ENCODE measurements at places on chromosomes 12 and 14.
A peak's percentile ranks its signal among the peaks of the same experiment; 100 is the strongest.

- DNase-seq, result no peak
Measured at GRCh38 chr14:90287791-90288190, 31.4 kb downstream of the PSMC1 start.

DNA sequence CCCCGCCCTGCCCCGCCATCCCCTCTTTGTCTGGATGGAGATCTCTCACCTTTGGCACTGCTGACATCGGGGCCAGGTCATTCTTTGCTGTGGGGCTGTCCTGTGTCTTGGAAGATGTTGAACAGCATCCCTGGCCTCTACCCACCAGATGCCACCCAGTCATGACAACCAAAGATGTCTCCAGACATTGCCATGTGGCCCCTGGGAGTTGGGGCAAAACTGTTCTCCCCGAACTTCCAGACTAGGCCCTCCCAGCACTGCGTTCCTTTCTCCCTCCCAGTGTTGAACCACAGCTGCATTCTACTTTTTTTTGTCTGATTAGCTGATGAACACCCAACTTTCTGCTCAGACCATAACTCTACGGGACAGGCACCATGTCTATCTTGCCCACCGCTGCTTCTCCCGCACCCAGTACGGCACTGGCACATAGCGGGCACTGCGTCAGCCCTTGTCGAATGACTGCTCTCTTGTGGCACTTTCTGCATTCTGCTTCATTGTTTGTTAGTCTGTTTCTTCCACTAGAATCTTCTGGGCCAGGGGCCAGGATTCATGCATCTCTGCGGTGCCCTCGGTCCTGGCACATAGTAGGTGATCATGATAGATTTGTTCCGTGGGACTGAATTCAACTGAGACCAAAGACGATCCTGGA lies 13.1 kb upstream of the MYL2 start:
- DNase-seq, result no peak

DNA sequence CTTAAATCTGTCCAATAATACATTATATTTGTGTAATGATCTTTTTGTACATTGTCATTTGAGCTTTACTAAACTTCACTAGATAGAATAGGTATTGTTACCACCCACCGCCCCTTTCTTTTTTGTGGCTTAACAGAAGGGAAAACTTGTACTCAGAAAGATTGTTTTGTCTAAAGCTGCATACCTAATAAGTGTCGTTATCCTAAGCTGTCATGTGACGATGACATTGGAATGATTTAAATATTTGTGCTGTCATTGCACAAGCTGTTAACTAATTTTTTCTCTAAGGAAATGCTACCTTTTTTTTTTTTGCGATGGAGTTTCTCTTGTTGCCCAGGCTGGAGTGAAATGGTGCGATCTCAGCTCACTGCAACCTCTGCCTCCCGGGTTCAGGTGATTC lies 3.6 kb downstream of the DIP2B start:
- DNase-seq, result no peak

GRCh38 chr14:67186789-67187584 lies 2.3 kb upstream of the GARIN2 start:
- peak; percentile 93 for DNase-seq

DNA sequence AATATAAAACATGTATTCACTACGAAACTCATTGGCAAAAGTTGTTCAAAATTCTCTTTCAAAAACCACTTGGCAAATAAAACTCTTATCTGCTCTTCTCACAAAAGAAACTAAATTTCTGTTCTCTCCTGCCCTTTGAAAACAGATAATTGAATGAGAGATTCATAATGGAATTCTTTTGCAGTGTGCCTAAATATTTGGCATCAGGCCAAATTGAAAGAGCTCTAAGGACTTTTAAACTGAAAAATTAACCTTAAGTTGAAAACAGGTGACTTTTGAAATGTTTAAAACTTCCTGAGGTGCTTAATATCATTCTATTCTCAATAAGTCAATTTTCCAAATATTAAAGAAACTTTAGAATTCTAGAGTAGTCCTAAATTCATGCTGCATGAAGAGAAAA lies 136.4 kb downstream of the FSCB start:
- no peak for DNase-seq

GRCh38 chr12:95966287-95966870 lies 23.2 kb downstream of the AMDHD1 start:
- no peak for DNase-seq

- DNase-seq, result no peak
Measured at GRCh38 chr12:66960704-66961690, 282.1 kb upstream of the GRIP1 start.

GRCh38 chr14:77212097-77212870 lies 30.7 kb downstream of the TMEM63C start:
- no peak for DNase-seq

DNA sequence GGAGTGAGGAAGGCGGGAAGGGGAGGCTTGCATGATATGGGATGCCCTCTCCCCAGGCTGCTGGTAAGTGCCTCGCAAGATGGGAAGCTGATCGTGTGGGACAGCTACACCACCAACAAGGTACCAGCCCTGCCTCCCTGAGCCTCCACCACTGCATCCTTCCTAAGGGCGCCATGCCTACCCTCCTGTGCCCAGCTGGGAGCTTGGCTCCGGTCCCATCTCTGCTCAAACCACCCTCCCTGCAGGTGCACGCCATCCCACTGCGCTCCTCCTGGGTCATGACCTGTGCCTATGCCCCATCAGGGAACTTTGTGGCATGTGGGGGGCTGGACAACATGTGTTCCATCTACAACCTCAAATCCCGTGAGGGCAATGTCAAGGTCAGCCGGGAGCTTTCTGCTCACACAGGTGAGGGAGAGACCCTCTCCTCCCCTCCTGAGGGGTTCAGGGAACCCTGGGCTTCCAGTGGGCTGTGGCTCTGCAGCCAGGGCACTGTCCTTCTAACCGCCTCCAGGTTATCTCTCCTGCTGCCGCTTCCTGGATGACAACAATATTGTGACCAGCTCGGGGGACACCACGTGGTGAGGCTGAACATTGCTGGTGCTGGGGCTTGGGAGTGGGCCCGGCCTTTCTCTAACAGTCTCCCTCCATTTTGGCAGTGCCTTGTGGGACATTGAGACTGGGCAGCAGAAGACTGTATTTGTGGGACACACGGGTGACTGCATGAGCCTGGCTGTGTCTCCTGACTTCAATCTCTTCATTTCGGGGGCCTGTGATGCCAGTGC lies 2.6 kb downstream of the GNB3 start:
- no peak for DNase-seq

DNA sequence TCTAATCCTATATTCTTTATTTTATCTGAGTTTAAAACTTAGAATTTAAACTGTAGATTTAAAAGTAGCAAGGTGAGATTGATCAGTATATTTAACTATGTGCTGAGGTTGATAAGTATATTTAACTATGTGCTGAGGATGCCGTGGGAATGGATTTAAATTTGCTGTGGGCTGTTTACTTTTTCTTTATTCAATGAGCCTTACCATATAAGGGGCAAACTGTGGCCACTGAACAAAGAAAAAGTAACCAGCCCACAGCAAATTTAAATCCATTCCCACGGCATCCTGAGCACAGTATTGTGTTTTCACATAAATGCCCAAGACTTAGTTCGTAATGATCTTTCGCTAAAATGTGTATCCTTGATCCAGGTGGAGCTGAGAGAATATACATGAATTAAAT lies 43.1 kb downstream of the PROX2 start:
- DNase-seq, result no peak

DNA sequence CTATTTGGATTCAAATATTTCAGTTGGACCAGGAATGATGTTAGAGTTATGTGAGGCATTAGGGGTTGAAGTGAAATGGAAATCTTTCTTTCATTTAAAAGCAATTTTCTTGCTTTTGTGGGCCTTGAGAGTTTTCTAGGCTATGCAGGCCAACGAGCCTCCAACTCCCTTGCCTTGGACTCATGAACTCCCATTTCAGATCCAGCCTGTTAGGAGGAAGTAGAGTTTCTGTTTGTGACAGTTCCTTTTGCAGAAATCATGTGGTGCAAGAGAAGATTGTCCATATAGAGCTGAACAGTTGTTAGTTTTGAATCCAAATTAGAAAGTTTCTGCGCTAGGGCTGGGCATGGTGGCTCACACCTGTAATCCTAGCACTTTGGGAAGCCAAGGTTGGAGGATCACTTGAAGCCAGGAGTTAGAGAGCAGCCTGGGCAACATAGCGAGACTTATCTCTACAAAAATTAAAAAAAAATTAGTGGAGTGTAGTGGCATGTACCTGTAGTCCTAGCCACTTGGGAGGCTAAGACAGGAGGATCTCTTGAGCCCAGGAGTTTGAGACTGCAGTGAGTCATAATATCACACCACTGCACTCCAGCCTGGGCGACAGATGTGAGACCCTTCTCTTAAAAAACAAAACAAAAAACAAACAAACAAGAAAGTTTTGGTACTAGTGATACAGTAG lies 47.3 kb upstream of the MED13L start:
- no peak for DNase-seq

GRCh38 chr12:122836027-122836921 lies 1.0 kb downstream of the HIP1R start:
- no peak for DNase-seq

GRCh38 chr12:89163918-89164317 lies 188.4 kb downstream of the DUSP6 start:
- DNase-seq, result no peak

- DNase-seq, result no peak
Measured at GRCh38 chr12:126883697-126884096, 1383.3 kb upstream of the TMEM132C start.

GRCh38 chr14:21299562-21300130 lies 19.8 kb downstream of the RPGRIP1 start:
- DNase-seq, result no peak

GRCh38 chr14:83864106-83864505 lies 1665.8 kb upstream of the FLRT2 start:
- no peak for DNase-seq

GRCh38 chr12:11795192-11795912 lies 145.9 kb downstream of the ETV6 start:
- DNase-seq, result no peak

GRCh38 chr12:67002720-67003119 lies 266.4 kb upstream of the CAND1 start:
- no peak for DNase-seq

DNA sequence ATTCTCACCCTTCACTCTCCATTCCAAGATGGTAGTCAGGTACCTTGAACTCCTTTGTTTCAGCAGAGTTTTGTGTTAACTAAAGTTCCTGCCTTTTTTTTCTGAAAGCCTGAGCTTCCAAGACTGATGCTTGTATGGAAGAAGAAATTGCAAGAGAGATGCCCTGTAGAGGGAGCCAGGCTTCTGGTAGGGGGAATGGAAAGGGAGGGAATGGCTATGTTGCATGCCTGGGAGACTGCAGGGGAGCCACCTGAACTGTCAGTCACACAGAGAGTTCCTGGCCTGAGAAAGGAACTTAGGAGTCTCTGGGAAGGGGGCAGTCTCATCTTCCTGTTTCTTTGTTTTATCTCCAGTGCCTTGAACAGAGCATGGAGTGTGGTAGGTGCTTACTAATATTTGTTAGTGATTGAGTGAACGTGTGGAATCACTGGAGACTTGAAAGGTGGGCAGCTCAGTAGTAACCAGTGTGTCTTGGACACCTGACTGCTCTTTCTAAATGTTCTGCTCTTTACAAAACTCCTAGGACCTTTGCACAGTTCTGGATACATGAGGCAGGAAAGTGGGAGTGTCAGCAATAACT lies 132.2 kb downstream of the ANO4 start:
- DNase-seq, result peak; percentile 36

DNA sequence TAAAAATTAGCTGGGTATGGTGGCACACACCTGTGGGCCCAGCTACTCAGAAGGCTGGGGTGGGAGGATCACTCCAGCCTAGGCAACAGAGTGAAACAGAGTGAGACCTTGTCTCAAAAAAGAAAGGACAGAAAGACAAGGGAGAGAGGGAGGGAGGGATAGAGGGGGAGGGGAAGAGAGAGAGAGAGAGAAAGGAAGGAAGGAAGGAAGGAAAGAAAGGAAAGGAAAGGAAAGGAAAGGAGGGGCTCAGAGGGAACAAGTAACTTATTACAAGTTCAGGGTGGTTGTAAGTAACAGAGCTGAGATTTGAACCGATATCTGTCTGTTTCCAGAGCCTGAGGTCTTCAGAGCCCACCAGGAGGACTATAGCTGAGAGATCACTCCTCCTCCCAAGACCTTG lies 8.3 kb downstream of the IFFO1 start:
- DNase-seq, result no peak

DNA sequence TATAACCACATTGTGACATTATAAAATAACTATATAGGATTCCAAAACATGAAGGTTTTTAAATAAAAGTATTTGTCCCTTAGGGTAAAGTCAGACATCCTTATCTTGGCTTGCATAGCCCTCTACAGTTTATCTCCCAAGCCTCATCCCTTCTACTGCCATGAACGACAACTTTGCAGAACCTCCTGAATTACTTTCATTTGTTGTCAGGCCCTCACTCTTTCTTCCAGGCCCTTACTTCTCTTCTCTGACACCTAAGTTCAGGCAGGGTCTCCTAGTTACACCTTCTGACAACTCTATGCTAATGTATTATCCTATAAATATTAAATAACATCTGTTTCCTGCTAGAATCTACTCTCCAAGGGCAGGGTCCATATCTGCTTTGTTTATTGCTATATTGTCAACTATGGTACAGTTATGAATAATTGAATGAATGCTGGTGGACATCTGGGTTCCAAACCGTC lies 115.7 kb upstream of the MDM1 start:
- DNase-seq, result no peak

- DNase-seq, result no peak
Measured at GRCh38 chr12:127963933-127964332, 303.0 kb upstream of the TMEM132C start.

GRCh38 chr12:107322063-107322462 lies 228.7 kb upstream of the CRY1 start:
- no peak for DNase-seq

- no peak for DNase-seq
Measured at GRCh38 chr12:24478254-24478653, 470.6 kb downstream of the BCAT1 start.

DNA sequence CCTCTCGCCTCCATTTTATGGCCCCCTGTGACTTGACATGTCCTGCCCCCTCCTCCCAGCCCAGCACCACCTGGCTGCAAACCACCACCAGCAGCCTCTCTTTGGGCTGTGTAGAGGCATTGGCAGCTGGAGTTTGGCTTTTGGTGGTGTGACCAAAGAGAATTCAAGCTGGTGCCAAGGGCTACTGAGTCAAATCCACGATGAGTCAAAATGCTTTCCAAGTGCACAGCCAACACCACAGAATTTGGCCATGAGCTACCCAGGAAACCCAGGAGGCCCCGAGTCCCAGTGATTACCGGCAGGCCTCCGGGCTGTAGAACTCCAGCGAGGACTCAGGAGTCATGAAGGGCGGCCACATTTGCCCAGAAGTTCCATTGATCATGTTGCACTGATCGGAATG lies 53.8 kb downstream of the SCARB1 start:
- no peak for DNase-seq

GRCh38 chr12:89230376-89231315 lies 121.7 kb downstream of the DUSP6 start:
- no peak for DNase-seq

DNA sequence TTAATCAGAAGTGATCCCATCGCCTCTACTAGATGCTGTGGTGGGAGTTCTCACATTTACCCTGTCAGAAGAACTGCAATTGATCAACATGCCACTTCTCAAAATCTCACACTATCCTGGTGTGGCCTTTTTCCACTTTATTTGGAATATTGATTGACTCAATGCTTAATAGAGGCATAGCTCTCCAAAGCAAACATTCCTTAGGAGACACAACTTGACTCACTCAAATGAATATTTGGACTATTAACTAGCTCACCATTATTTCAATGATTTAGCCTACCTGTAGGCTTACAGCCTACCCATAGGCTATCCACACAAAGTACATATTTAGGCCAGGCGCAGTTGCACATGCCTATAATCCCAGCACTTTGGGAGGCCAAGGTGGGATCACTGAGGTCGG lies 186.5 kb downstream of the KLHL28 start:
- no peak for DNase-seq

- DNase-seq, result no peak
Measured at GRCh38 chr12:119258149-119258548, 76.4 kb upstream of the CCDC60 start.

All from A172 (cell line).